ENCODE measurements at places on chromosomes 4 and X.

DNA sequence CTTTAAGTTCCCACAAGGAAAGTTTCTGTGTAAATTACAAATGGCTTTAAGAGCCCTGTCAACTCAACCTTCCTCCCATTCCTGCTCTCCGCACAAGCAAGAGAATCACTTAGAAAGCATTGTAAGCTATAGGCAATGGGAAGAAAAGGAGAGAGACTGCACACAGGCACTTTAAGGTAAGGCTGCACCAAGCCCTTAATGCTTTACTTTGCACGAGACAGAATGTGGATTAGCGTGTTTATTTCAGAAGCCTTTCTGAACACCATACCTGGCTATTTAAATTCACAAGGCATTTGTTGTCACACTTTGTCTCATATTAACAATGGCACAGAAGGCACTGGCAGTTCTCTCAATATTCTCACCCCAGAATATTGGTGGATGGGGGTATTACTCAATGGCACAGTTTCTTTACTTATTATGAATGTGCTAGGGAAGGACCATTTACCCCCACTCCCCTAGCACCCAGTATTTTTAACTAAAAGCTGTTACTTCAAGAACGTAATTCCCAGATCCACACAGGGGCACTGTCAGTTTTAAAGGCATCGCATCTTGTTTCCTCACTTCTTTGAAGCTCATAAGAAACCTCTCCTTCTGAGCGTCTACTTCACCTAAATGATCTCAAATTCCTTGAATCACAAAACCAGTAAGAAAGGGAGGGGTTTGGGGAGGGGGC, 150.0 kb downstream of the MAML3 start:
- DNase-seq: no peak

GRCh38 chr4:184548316-184548647, 73.9 kb upstream of the IRF2 start:
- DNase-seq: no peak

GRCh38 chr4:54074381-54074780, 10.0 kb upstream of the CHIC2 start:
- no peak for DNase-seq

GRCh38 chrX:15315509-15315908, at the start of gene ASB11:
Gene ASB11 (minus strand): TSS chrX:15315640. CDS start chrX:15315605, 35 bp downstream.
- no peak for DNase-seq

All from uterus (tissue), 4 donors.